ENCODE measurements at places on chromosomes 1 and 21. TPM values are rescaled to one million over a fixed set of nuclear protein-coding genes. Genes with fewer than 3 reads are reported as not detected.

GRCh38 chr1:220954321-220955075 is 75.3 kb downstream of the HLX start:
- no peak for DNase-seq

DNA sequence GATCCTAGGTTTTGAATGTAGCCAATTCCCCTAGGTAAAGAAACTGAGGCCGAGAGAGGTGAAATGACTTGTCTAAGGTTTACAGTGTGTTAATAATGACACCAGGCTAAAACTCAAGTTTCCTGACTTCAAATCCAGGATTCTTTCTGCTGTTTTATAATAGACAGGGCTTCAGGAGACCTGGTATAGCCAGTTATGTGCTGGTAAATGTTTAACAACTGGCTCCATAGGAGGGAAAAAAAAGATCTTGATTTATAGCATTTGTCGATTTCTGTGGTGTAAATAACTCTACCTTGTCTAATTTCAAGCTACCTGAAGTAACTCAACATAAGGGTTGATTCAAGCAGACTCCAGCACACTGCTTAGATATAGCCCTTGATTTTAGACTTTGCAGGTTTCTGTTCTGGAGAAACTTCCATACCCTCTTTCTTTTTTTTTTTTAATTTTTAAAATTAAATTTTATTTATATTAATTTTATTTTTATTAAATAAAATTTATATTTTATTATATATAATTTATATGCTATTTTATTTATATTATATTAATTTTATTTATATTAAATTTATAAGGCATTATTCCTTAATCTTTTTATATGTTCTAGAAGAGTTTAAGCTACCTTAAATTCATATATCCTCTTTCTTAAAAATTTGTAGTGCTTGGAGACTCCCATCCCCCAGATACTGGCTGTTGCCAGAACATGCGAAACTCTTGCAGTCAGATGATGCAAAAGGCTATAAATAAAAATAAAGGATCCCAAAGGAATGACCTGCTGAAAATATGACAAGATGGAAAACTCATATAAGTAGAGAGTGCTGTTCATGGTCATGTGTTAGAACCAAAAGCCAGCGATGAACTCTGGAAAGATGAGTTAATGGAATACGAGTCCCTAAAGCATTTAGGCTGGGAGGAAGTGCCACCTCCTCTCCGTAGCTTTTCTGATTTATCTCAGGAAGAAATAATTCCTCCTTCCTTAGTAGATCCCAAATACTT is 35.4 kb upstream of the SRSF10 start:
- DNase-seq, result no peak

The RAD54L gene
- total RNA-seq, result 23.6 TPM

DNA sequence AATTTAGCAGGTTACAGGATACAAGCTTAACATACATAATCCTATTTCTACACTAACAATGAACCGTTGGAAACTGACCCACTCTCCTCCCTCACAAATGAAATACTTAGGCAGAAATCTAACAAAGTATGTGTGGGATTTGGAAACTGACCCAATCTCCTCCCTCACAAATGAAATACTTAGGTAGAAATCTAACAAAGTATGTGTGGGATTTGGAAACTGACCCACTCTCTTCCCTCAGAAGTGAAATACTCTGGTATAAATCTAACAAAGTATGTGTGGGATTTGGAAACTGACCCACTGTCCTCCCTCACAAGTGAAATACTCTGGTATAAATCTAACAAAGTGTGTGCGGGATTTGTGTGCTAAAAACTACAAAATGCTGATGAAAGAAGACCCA is 60.3 kb downstream of the TRAF5 start:
- DNase-seq, result no peak
